Glutamatergic neuron (in vitro differentiated cells): ENCODE measurements at places on chromosomes 16 and 17.

DNA sequence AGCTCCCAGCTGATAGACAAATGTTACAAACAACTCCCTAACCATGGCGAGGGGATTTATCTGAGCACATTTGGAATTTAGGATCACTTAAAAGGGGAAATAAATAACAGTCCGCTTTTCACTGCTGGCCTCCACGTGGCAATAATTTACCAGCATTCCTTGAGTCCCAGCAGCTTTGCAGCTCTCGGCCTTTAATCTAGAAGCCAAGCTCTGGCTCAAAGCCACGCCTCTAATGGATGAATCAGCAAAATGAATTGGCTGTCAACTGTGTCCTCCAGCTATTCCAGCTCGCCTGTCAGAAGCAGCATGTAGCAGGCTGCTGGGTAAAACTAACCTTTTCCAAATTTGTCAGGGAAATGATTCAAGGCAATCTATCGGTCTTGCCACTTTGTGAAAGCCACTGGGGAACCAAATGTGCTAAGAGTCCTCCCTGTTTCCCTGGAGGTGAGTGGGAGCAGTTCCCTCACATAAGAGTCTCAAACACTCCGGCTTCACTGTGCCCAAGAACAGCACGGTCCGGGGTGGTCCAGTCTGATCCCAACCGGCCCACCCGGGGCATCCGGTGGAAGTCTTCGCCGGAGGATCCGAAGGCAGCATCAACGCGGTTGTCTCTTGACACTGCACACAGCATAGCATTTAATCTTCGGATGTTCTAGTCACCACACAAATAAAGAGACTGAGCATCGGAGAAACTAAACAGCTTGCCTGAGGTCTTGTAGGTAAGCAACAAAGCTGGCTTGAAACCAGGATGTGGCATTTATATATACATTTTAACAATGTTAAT is 143.3 kb downstream of the PARN start:
- no peak for DNase-seq

GRCh38 chr17:4485676-4486646 is 12.7 kb upstream of the SPNS2 start:
- DNase-seq, result no peak

DNA sequence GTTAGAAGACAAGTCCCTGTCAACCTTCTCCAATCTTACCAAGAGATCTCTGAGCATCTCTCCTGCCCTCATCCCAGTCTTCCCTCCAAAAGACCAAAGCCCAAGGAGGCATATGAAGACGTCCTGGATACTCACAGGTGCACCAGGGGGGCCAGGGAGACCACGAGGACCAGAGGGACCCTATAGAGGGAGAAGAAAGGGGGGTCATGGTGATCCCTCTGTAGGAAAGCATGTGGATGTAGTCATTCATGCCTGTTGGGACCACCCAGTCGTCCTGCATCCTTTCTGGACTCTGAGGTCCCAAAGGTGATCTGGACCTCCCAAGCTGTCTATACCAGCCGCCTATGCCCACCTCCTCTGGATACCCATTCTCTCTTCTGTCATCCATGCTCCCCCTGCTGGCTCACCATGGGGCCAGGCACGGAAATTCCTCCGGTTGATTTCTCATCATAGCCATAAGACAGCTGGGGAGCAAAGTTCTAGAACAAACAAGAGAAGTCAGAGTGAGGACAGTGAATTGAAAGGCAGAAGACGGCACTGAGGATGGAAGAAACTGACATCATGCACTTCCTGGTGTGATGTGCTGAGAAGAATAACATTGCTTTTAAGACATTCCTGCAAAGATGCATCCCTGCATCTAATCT is 3.3 kb downstream of the COL1A1 start:
- DNase-seq, result peak; percentile 79

GRCh38 chr16:57131351-57131970 is 39.1 kb downstream of the CPNE2 start:
- no peak for DNase-seq

- DNase-seq, result no peak
Measured at GRCh38 chr17:81365601-81366585, 29.4 kb upstream of the BAHCC1 start.

GRCh38 chr16:56848955-56849689 is 15.9 kb upstream of the SLC12A3 start:
- DNase-seq, result no peak

DNA sequence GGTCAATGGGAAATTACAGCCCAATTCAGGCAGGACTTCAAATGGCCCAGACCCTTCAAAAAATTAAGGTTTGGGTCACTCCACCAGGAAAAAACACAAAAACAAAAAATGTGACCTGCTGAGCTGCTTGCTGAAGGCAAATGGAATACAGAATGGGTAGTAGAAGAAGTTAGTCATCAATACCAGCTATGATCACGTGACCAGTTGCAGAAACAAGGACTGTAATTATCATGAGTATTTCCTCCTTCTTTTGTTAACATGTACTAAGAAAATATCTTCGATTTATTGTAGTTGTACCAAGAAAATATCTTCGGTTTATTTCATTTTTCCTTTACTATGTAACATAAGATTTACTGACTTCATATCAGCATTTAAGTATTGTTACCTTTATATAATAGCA is 1183.6 kb downstream of the CDH8 start:
- DNase-seq, result no peak

- no peak for DNase-seq
Measured at GRCh38 chr16:88978608-88979346, 1.8 kb upstream of the CBFA2T3 start.

- DNase-seq, result peak; percentile 33
Measured at GRCh38 chr17:62898239-62898864, 67.7 kb upstream of the TANC2 start.

DNA sequence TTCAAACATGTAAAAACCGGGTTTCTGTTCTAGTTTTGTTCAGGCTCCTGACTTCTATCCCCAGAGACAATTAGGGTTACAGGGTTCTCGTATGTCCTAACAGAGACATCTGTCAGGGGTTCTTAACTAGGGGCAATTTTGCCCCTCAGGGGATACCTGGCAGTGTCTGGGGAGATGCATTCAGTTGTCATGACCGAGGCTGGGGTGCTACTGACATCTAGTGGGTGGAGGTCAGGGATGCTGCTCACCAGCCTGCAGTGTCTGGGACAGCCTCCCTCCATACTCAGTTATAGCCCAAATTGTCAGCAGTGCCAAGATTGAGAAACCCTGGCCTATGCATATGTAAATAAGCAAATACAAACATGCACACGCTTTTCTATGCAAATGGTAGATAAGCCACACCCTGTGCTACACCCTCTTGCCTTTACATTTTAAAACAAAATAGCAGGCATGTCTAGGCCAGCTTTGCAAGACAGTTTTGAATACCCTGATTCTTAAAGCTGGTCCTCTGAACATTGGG is 37.4 kb downstream of the CLEC16A start:
- peak; percentile 41 for DNase-seq

- DNase-seq, result no peak
Measured at GRCh38 chr16:57235128-57236021, 9.7 kb upstream of the ARL2BP start.

DNA sequence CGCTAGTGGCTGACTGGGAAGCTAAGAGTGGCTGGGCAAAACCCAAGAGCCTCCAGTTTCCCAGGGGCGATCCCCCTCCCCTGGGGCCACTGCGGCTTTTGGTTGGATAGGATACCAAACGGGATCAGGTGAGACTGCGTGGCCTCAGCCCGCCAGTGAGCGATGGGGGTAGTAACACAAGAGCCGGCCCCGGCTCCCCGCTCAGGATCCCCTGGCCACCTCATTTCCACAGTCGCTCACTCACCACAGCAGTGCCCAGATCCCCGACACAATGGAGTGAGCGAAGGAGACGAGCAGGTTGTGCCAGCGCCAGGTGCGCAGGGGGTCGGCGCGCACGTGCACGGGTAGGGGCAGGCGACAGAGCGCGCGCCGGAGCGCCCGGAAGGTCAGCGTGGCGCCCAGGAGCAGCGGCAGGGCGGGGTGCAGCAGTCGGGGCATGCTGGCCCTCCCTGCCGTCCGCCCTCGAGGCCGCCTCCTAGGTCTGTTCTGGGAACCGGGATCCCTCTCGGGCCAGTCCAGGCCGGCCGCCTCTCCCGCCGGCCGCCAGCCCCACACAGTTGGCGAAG is 290 bp downstream of the TLCD1 start:
- peak; percentile 58 for DNase-seq

DNA sequence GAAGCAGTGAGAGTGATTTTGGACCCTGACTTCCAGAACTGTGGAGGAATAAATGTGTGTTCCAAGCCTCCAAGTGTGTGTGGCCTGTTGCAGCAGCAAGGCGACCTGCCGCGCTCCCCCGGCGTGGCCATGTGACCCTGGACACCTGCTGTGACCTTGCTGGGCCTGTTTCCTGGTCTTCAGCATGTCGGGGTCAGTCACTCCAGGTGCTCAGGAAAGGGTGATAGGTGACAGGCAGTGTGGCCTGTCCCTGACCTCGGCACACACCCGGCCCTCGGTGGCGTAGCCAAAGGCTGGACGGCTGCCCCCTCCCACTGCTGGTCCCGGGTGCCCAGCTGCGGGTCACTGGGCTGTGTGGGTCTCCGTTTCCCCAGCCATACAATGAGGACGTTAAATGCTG is 31.8 kb upstream of the ZNF469 start:
- peak; percentile 10 for DNase-seq

GRCh38 chr17:77959926-77960521 is 1.5 kb downstream of the TNRC6C start:
- DNase-seq, result no peak

DNA sequence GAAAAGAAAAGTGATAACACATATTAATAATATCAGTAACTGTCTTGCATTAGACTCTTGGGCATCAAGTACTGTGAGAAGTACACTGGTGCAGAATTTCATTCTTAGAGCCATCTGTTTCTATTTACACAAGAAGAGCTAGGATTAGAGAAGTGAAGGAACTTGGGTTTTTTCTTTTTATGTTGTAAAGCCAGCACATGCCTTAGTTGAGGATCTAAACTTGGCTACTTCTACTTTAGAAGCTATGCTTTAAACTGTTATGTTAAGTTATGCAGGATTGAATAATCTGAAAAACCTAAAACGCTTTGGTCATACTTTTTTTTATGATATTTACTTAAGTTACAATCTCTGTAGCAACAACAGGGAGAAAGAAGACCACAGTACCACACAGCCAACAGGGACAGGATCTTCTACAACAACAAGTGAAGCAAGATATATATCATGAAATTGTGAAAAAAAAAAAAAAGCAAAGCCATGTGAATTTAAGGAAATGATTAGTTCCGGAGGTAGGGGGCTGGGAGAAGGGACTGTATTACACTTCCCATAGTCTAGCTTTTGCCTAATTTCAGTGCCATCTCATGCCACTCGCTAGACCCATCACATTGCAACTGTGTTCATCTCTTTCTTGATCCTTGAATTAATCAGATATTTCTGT is 305.1 kb upstream of the GOT2 start:
- no peak for DNase-seq

DNA sequence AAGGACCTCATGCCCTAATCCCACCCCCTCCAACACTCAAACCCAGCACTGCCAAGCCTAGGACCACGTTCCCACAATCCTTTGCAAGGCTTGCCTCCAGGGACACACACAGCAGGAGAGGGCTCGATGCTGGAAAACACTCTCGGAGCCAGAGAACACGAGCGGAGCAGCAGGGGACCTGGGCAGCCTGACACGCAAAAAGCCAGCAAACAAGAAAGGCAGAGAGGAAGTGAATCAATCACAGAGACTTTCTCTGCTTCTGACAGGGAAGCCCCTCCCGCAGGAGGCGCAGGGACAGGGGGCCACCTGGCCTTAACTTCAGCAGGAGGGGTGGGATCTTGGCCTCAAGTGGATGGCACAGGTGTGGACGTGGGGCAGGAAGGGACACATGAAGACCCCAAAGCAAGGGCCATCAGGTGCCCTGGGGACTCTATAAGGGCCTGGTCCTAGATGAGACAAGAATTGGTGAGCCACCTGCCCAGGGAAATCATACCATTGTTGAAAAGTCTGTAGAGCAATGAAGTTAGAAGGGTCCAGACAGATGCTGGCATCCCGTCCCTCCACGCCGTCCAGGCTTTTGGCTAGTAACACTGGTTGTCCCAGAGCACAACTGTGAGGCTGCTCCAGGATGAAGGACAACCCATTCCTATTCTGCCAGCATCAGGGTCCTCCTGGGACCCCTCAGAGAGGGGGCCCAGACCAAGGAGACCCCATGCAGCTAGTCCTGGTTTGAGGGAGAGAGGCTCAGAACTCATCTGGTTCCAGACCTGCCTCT is 2.2 kb downstream of the SDK2 start:
- DNase-seq, result peak; percentile 47

- no peak for DNase-seq
Measured at GRCh38 chr17:76820561-76820960, 47.6 kb upstream of the MGAT5B start.

- DNase-seq, result no peak
Measured at GRCh38 chr16:1347286-1347855, 4.3 kb downstream of the TSR3 start.

DNA sequence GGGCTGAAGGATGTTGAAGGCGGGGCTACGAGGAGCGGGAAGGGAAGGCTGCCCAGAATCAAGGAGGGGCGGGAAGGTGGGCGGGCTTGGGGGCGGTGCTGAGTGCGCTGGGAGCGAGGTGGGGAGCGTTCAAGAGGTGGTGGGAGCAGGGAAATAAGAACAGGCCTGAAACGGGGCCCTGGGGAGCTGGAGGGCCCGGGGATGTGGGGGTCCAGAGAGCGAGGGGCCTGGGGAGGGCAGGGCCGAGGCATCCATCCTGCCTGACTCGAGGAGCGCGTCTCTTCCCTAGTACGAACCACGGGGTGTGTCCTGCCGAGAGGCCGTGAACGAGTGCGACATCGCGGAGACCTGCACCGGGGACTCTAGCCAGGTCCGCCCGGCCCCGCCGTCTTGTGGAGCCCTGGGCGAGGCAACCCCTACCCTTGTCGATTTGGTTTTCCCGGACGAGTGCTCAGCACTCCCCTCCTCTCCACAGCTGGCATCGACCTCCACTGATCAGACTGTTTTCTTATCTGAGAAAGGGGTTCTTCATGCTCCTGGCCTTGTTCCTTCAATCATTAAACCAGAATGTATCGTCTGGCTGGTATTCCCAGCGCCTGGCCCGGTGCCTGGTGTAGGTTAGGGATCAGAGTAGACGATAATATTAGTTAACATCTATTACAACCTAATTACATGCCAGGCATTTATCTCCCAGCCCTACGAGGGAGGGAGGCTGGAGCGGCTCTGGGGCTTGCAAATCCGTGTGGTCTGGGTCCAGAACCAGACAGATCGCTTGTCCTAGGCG is 17.2 kb downstream of the ADAM11 start:
- no peak for DNase-seq

DNA sequence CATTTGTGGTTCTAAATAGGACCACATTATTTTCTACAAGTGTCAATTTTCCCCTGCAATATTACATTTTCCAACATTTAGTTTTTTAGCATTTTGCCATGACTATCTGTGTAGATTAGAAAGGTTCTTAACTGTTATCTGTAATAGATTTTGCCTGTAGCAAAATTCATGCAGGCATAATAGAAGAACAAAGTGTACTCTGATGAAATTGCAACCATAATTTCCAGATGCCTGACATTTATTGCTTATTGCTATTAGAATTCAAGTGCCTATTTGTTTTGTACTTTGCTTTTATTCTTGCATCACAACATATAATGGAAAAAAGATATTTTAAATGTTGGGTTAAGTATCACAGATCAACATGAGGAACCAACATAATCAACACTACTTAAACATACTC is 337.7 kb downstream of the TOX3 start:
- DNase-seq, result no peak

GRCh38 chr17:62611728-62612127 is 15.7 kb upstream of the MRC2 start:
- DNase-seq, result no peak
